PC-3 (cell line): ENCODE measurements at places on chromosomes 11 and 22. TPM values are rescaled to one million over a fixed set of nuclear protein-coding genes. Genes with fewer than 3 reads are reported as not detected.

Gene SCN4B
- total RNA-seq, result not detected in 2 replicates

GRCh38 chr11:69138265-69138664 lies 17.5 kb upstream of the SMIM38 start:
- peak; percentile 65 for DNase-seq

DNA sequence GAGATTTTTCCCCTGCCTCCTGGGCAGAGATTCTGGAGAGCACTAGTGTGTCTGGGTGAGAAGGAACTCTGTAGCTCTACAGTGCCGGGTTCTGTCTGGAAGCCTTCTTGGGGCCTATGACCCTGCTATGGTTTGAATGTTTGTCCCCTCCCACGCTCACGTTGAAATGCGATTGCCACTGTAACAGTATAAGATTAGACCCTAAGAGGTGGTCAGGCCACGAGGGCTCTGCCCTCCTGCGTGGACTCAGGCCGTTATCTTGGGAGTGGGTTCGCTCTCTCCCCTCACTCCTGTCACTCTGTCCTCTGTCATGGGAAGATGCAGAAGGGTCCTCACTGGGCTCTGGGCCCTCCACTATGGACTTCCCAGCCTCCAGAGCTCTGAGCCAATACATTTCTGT lies 3.5 kb downstream of the AP5B1 start:
- no peak for DNase-seq

- no peak for DNase-seq
Measured at GRCh38 chr11:65861533-65862183, 1.4 kb downstream of the MUS81 start.

DNA sequence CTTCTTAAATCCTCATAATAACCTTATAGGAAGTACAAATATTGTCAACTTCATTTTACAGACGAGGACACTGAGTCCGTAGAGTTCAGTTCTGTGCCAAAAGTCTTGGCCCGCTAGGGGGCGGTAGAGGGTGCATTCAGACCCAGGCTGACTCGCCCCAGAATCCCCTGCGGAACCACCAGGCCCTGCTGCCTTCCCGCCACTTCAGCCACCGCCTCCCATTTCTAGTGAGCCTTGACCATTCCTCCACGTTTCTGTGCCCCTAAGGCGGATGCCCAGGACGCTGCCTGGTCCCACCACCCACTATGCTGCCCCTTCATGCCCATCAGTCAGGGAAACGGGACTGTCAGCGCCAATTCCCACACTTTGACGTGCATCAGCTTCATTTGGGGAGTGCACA lies 19.1 kb downstream of the SYT13 start:
- DNase-seq, result no peak

Gene MPZL3
- total RNA-seq, result 7.0 and 8.4 TPM in 2 replicates
